Thyroid gland (tissue), 4 donors: ENCODE measurements at places on chromosomes 12 and 14. TPM values are rescaled to one million over a fixed set of nuclear protein-coding genes. Genes with fewer than 3 reads are reported as not detected.

- H3K27me3 ChIP-seq: no peaks in the 10 kb centered on the region
- no peak overlapping the region for H3K27ac ChIP-seq
- H3K4me3 ChIP-seq: no peak overlapping the region
- no peaks in the 10 kb centered on the region for H3K4me1 ChIP-seq
- no peaks in the 10 kb centered on the region for H3K36me3 ChIP-seq
These were observed 355.6 kb upstream of the KITLG start for GRCh38 chr12:88935856-88936255.

- H3K36me3 ChIP-seq: no peaks in the 10 kb centered on the region
- H3K4me1 ChIP-seq: no peaks in the 10 kb centered on the region
- H3K27me3 ChIP-seq: no peaks in the 10 kb centered on the region
- H3K4me3 ChIP-seq: no peak overlapping the region
- no peak overlapping the region for H3K27ac ChIP-seq
These were observed 50.3 kb downstream of the HECTD4 start for GRCh38 chr12:112331886-112332285.

GRCh38 chr14:47366006-47366405 is 309.4 kb downstream of the MDGA2 start:
- DNase-seq: no peak
- no peaks in the 10 kb centered on the region for H3K36me3 ChIP-seq
- no peaks in the 10 kb centered on the region for H3K4me1 ChIP-seq
- no peak overlapping the region for H3K27ac ChIP-seq

DNA sequence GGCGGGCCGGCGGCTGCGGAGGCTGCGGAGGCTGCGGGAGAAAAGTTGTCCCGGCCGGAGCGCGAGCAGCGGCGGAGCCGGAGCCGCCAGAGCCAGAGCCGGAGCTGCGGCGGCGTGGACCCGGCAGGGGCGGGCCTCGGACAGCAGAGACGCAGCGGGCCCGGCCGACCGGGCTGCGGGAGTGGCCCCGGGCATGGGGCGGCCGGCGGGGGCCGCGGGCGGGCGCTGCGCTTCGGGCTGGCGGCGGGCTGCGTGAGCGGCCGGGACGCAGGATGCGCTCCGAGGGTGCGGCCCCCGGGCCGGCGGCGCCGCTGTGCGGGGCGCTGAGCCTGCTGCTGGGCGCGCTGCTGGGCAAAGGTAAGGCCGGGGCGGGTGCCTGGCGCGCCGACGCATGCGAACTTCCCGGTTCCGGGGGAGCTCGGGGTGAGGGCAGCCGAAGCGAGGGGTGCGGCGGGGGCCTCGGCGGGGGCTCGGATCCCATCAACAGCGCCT is at the start of gene TMEM132C:
TSS of gene TMEM132C (plus strand) at position 40 of the 492 bp plus-strand sequence. CDS start at position 273, 233 bp downstream.
- no peaks in the 10 kb centered on the region for H3K4me1 ChIP-seq
- H3K4me3 ChIP-seq: no peak within 1 kb of the TSS
- DNase-seq: no peak
- no peaks in the 10 kb centered on the region for H3K27me3 ChIP-seq

DNA sequence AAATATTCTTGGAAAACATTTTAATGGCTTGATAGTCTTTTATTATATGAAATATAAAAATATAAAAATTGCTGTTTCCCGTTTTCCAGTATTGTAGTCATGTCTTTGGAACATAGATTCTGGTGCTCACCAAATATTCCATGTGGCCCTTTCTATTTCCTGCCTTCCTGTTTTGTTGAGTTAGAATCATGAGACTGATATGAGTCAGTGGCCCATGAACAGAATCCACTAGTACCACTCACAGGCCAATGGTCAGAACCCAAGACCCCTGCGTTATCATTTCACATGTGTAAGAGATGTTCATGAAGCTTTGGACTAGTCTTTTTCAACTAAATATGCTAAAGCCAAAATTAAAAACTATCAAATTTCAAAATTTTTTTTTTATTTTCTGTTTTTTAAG is 56.9 kb downstream of the BICD1 start:
- H3K36me3 ChIP-seq: no peaks in the 10 kb centered on the region
- H3K4me3 ChIP-seq: no peak overlapping the region
- no peaks in the 10 kb centered on the region for H3K27me3 ChIP-seq
- no peak for DNase-seq

Gene FRMD6
- 36.8 TPM for total RNA-seq

DNA sequence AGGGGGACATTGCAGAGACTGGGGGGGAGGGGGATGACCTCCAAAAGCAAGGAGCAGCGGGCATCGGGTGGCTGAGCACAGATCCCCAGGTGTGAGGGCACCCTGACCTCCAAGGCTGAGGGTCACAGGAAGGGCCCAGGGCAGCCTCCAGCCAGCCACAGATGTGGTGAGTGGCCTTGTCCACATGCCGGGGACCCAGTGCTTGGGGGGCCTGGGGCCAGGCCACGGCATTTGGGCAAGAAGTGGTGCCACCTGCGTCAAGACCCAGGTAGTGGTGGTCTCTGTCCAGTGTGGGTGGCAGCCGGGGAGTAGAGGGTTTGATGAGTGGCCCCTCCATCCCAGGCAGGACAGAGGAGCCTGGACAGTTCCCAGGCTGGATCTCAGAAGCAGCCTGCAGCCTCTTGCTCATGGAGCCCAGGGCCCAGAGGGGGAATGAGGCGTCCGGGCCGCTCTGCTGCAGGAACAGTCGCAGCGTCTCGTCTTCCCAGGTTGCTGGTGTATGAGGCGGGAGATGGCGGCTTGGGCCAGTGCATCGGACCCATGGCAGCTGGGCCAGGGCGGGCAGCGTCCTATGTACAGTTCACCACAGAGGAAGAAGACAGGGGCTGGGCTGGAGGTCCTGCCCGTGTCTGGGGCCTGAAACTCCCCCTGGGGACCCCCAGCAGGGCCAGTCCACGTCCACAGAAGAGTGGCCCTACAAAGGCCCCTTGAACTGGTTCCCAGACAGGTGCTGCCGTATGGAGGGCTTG is 33.5 kb downstream of the CCNK start:
- no peaks in the 10 kb centered on the region for H3K27me3 ChIP-seq
- no peaks in the 10 kb centered on the region for H3K36me3 ChIP-seq
- peaks cover 7% of the 10 kb centered on the region for H3K4me1 ChIP-seq
- H3K4me3 ChIP-seq: no peak overlapping the region
- H3K27ac ChIP-seq: no peak overlapping the region

- H3K4me3 ChIP-seq: no peak overlapping the region
- no peaks in the 10 kb centered on the region for H3K36me3 ChIP-seq
- H3K27me3 ChIP-seq: no peaks in the 10 kb centered on the region
These were observed 59.1 kb upstream of the HECTD1 start for GRCh38 chr14:31266437-31267331.

Gene FOXG1
- 0.13 TPM for total RNA-seq

GRCh38 chr12:112751844-112752243 is 39.7 kb upstream of the RPH3A start:
- H3K4me3 ChIP-seq: no peak overlapping the region
- no peaks in the 10 kb centered on the region for H3K4me1 ChIP-seq
- H3K36me3 ChIP-seq: no peaks in the 10 kb centered on the region
- H3K27me3 ChIP-seq: no peaks in the 10 kb centered on the region
- no peak overlapping the region for H3K27ac ChIP-seq

DNA sequence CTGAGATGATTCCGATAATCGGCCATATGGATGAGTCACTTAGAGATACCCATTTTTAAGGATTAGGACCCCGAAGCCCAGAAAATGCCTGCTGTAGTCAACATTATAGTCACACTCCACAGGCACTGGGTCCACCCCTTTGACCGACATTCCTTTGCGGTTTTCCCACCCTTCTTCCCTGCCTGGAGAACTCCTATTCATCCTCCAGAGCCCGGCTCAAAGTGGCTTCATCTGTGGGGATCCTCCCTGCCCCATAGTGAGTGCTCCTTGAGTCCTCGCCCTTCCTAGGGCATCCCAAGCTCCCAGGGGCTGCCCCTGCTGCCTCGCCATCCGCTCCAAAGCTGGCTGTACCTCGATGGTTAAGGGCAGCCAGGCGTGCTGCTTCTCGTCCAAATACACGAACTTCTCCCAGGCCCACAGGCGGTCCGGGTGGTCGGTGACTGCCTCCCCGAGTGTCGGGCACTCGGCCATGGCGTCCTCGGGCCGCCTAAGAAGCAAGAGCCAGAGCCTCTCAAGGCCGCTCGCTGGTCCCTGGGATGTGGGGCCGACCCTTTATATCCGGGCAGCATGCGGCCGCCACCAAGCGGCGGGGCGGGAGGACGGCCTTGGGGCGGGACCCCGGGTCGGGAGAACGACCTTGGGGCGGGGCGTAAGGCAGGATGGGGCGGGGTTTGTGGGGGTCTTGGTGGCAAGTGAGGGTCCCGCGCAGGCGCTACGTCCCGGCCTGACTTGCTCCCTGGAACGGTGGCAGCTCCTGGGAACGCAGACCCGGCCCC is at the start of gene TCL1A:
TSS of gene TCL1A (minus strand) at position 530 of the 776 bp plus-strand sequence. CDS start at position 471, 59 bp downstream.
- no peaks in the 10 kb centered on the region for H3K36me3 ChIP-seq
- H3K4me3 ChIP-seq: no peak within 1 kb of the TSS
- DNase-seq: no peak
- H3K27ac ChIP-seq: no peak within 1 kb of the TSS
- H3K27me3 ChIP-seq: no peaks in the 10 kb centered on the region
